ENCODE measurements at places on chromosomes 5 and 9.

DNA sequence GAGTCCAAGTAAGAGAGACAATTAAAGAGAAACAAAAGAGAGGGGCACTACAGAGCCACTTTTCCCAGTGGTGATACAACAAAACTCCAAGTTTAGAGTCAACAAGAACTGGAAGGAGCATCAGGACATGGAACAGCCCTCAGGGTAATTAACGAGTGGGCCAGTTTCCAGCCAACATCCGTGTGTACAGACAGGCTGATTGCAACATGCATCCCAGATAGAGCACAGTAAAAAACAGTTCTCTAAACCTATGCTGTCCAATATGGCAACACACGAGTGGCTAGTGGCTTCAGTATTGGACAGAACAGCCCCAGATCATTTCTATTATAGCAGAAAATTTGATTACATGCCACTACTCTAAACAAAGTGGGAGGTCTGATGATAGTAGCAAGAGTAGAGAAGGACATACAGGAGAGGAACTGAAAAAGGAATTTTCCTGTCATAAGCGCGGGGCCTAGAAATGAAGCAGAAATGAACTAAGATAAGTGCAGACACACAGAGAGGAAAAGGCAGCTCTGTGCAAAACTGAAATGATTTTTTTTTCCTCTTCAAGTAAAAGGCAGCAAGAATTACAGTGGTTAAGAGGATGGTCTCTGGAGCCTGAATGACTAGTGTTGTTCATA, 175.6 kb upstream of the CCNG1 start:
- H3K27me3 ChIP-seq: no peaks in the 10 kb centered on the region
- H3K4me1 ChIP-seq: no peaks in the 10 kb centered on the region
- H3K4me3 ChIP-seq: no peak overlapping the region
- no peaks in the 10 kb centered on the region for H3K36me3 ChIP-seq
- no peak overlapping the region for H3K27ac ChIP-seq
- DNase-seq: no peak

DNA sequence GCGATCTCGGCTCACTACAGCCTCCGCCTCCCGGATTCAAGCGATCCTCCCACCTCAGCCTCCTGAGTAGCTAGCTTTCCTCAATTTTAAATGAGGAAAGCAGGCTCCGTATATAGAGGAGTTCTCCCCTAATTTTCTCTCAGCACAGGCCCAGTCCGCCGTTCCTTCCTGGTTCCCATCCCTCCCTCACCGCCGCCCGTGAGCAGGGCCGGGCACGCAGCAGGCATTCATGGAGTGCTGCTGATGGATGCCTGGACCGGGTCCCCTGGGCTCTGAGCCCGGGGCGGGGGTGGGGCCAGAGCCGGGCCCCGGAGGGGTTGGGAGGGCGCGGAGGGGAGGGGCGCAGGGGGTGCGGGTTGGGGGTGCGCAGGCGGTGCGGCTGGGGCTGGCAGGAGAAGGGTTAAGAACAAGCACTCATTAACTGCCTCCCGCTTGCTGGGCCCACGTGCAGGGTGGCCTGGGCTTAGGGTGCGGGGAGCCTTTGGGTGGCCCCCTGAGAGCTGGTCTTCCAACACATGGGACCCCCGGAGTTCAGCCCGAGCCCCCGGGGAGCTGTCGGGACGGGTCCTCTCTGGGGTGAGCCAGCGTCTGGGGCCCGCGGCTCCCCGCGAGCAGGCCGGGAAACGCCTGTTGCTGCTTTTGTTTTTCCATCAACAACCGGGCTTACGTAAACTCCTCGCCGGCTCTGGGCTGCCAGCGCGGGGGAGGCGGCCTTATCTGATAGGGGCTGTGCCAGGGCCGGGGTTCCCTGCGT, 33.7 kb downstream of the LHX2 start:
- no peak overlapping the region for H3K27ac ChIP-seq
- peaks cover 80% of the 10 kb centered on the region for H3K27me3 ChIP-seq
- H3K4me3 ChIP-seq: no peak overlapping the region

GRCh38 chr5:104062621-104063377, 500.2 kb upstream of the NUDT12 start:
- H3K4me3 ChIP-seq: no peak overlapping the region
- no peak overlapping the region for H3K27ac ChIP-seq
- H3K27me3 ChIP-seq: no peaks in the 10 kb centered on the region
- no peaks in the 10 kb centered on the region for H3K4me1 ChIP-seq
- no peaks in the 10 kb centered on the region for H3K36me3 ChIP-seq
- no peak for DNase-seq

GRCh38 chr5:9173281-9174048, 372.4 kb downstream of the SEMA5A start:
- H3K27me3 ChIP-seq: no peaks in the 10 kb centered on the region
- H3K36me3 ChIP-seq: no peaks in the 10 kb centered on the region
- no peak overlapping the region for H3K27ac ChIP-seq
- H3K4me3 ChIP-seq: no peak overlapping the region
- DNase-seq: no peak

DNA sequence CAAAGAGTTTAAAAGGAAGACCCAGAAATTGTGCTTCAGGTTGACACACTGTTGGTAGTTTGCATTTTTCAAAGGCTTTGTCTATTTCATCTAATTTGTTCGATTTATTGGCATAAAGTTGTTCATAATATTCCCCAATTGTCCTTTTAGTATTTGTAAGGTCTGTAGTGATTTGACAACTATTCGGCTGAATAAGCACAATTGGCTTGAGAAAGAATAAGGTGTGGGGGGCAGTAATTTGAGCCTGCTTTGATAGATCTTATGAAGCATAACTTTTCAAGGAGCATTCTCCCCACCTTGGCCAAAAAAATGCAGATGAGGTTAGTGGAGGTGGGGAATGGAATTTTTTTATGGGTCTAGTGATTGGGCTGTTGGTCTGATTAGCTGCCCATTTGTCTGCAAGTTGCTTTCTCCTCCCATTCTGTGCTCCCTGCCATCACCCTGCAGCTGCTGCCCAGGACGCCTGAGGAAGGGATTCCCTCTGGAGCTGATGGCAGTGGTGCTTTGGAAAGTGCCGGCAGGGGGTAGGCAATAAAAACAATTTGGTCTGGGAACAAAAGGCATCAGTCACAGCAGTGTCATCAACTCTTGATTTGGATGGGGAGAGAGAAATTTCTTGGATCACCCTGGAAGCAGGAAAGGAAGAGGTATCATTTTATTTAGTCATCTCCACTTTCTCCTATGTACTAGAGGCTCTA, 26.6 kb downstream of the WNT8A start:
- H3K27me3 ChIP-seq: peaks cover 18% of the 10 kb centered on the region
- H3K4me1 ChIP-seq: no peaks in the 10 kb centered on the region
- H3K27ac ChIP-seq: no peak overlapping the region
- no peaks in the 10 kb centered on the region for H3K36me3 ChIP-seq
- no peak overlapping the region for H3K4me3 ChIP-seq

- H3K4me3 ChIP-seq: no peak overlapping the region
- peaks cover 7% of the 10 kb centered on the region for H3K36me3 ChIP-seq
- DNase-seq: no peak
- H3K4me1 ChIP-seq: peaks cover 4% of the 10 kb centered on the region
- no peaks in the 10 kb centered on the region for H3K27me3 ChIP-seq
Measured at GRCh38 chr5:126837242-126837641, 60.3 kb downstream of the LMNB1 start.

DNA sequence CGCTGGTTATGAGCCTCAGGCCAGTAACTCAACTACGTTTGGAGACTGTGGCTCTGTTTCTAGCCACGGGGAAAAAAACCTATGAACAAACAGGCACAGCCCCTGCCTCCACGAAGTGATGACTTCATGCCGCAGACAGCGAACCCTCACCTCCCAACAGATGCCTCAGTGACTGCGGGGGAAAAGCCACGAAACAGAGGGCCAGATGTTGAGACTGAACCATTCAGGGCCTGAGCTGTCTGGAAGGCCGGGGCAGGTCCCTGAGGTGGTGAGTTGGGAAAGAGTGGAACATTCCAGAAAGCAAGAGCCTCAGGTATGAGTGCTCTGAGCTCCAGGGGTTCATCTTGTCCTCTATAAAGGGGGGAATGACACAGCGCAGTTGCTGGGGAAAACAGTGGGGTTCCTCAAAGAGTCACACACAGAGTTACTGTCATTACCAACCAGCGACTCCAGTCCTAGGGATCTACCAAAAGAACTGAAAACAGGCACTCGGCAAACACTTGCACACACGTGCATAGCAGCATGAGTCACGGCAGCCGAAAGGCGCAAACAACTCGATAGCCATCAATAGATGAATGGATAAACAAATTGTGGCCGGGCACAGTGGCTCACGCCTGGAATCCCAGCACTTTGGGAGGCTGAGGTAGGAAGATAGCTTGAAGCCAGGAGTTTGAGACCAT, 15.3 kb downstream of the PLPP7 start:
- peaks cover 5% of the 10 kb centered on the region for H3K4me1 ChIP-seq
- no peak overlapping the region for H3K27ac ChIP-seq
- no peak for DNase-seq
- no peaks in the 10 kb centered on the region for H3K36me3 ChIP-seq

- H3K27ac ChIP-seq: no peak overlapping the region
- H3K27me3 ChIP-seq: no peaks in the 10 kb centered on the region
- no peak for DNase-seq
- no peaks in the 10 kb centered on the region for H3K36me3 ChIP-seq
- no peaks in the 10 kb centered on the region for H3K4me1 ChIP-seq
Measured at GRCh38 chr5:166493612-166494011, 1797.8 kb upstream of the WWC1 start.

- H3K36me3 ChIP-seq: no peaks in the 10 kb centered on the region
- H3K27ac ChIP-seq: no peak overlapping the region
- no peak overlapping the region for H3K4me3 ChIP-seq
- H3K27me3 ChIP-seq: no peaks in the 10 kb centered on the region
- H3K4me1 ChIP-seq: peaks cover 17% of the 10 kb centered on the region
Measured at GRCh38 chr5:88829054-88829453, 53.9 kb downstream of the MEF2C start.

GRCh38 chr9:85703398-85703797, 38.4 kb downstream of the AGTPBP1 start:
- no peaks in the 10 kb centered on the region for H3K27me3 ChIP-seq
- peaks cover 10% of the 10 kb centered on the region for H3K36me3 ChIP-seq
- H3K4me1 ChIP-seq: peaks cover 38% of the 10 kb centered on the region

DNA sequence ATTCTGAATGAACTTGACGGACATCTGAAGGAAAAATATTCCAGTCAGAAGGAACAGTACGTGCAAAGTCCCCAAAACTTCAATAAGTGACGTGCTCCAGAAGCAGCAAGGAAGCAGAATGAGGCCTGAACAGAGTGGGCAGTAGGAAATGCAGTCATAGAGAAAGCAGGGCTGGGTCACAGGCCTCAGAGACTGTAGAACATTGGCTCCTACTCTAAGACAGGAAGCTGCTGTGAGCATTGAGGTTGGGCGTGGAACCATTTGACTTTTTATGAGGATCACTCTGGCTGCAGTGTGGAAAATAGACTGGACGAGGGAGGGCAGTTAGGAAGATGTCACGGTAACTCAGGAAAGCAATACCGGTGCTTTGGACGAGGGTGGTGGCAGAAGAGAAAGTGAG, 64.0 kb downstream of the DOCK8 start:
- no peak overlapping the region for H3K27ac ChIP-seq
- H3K36me3 ChIP-seq: peaks cover 5% of the 10 kb centered on the region
- DNase-seq: peak; percentile 31
- no peak overlapping the region for H3K4me3 ChIP-seq
- no peaks in the 10 kb centered on the region for H3K27me3 ChIP-seq
- H3K4me1 ChIP-seq: peaks cover 27% of the 10 kb centered on the region

GRCh38 chr9:33186457-33187168, 19.5 kb upstream of the B4GALT1 start:
- peak overlapping the region; percentile 34 for H3K27ac ChIP-seq
- peaks cover 6% of the 10 kb centered on the region for H3K4me1 ChIP-seq
- peaks cover 56% of the 10 kb centered on the region for H3K27me3 ChIP-seq
- H3K4me3 ChIP-seq: no peak overlapping the region

GRCh38 chr9:134869554-134870300, 10.9 kb upstream of the FCN2 start:
- no peaks in the 10 kb centered on the region for H3K4me1 ChIP-seq
- peaks cover 9% of the 10 kb centered on the region for H3K27me3 ChIP-seq
- no peak for DNase-seq
- H3K36me3 ChIP-seq: no peaks in the 10 kb centered on the region
- H3K4me3 ChIP-seq: no peak overlapping the region

GRCh38 chr9:132638240-132638639, 31.5 kb downstream of the DDX31 start:
- H3K4me3 ChIP-seq: peak overlapping the region; percentile 21
- H3K27ac ChIP-seq: no peak overlapping the region
- H3K36me3 ChIP-seq: peaks cover 8% of the 10 kb centered on the region
- peaks cover 4% of the 10 kb centered on the region for H3K4me1 ChIP-seq

DNA sequence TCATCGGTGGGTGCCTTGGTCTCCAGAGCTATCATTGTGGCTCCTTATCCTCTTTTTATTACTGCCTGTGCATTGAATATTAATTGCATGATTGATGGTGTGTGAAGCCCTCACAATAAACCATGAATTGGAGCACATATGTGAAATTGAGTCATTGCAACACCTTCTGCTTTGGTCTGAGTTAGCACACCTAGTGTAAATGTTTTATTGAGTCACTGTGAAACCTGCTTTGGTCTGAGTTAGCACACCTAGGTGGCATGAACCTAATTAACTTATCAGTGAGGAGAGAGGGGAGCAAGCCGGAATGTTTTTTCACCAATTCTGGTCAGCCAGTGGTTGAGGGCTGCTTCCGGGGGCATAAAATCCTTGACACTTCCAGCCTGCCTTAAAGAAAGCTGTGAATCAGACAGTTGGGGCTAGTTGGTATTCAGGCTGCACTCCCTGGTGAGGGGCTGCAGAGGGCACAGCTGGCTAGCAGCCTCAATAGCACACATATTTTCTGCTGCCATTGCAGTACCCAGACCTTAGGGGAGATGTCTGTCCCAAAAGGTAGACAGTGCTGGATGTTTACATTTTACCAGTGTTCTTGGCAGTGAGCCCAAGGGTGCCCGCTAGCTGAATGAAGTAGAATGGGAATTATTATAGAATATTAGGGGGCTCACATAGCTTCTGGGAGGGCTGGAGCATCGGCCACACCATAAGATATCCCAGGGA, 76.5 kb upstream of the GOLM1 start:
- no peak overlapping the region for H3K4me3 ChIP-seq
- H3K4me1 ChIP-seq: no peaks in the 10 kb centered on the region
- DNase-seq: no peak
- H3K27me3 ChIP-seq: peaks cover 25% of the 10 kb centered on the region
- no peak overlapping the region for H3K27ac ChIP-seq
- no peaks in the 10 kb centered on the region for H3K36me3 ChIP-seq

DNA sequence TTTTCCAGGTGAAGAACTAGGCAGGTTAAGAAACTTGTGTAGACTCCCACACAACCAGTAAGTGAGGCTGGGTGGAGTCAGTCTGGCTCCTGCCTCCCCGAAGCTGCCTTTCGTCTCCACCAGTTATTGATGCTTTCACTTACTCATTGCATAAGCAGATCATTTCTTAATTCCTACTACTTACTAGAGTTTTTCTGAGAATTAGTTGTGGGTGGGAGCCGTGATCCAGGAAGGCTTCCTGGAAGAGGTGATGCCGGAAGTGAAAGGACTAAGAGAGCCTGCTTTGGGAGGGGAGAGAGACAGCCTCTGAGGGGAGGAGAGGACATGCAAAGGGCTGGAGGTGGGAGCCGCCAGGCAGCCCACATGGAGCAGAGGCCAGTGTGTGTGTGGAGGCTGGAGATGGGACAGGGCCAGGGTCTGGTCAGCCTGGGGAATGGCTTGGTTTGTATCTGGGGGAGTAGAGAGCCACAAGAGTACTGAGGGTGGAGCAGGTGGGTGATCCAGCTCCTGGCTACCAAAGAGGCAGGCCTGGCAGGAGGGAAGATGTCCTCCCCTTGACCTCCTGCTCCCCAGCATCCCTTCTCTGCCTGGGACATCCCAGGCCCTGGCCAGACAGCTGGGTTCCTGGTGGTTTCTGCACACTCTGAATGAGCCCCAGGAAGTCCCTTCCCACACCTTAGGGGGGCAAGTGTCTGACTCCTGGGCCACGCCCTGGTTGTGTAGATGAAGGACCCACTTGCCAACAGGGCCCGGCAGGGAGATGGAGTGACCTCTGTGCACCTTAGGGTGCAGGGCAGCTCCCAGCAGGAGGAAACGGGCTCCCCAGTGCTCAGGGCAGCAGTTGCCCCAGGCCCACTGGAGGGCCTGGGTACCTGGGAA, 12.2 kb upstream of the CARD19 start:
- DNase-seq: no peak
- H3K27ac ChIP-seq: peak overlapping the region; percentile 68
- peaks cover 11% of the 10 kb centered on the region for H3K36me3 ChIP-seq
